ENCODE measurements at places on chromosomes 1 and 21.

DNA sequence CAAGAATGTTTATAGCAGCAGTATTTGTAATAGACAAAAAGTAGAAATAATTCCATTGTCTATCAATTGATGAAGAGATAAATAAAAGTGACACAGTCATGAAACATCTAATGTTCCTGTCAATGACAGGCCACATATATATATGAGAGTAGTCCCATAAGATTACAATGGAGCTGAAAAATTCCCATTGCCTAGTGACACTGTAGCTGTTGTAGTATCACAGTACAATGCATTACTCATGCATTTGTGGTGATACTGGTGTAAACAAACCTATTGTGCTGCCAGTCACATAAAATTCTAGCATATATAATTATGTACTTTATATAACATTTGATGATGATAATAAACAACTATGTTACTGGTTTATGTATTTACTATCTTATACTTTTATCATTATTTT is 141.9 kb upstream of the LYPLAL1 start:
- no peak for DNase-seq

GRCh38 chr1:168031198-168031597 is 94.3 kb upstream of the MPC2 start:
- DNase-seq: no peak

GRCh38 chr1:208173749-208174148 is 70.4 kb downstream of the PLXNA2 start:
- DNase-seq: no peak

DNA sequence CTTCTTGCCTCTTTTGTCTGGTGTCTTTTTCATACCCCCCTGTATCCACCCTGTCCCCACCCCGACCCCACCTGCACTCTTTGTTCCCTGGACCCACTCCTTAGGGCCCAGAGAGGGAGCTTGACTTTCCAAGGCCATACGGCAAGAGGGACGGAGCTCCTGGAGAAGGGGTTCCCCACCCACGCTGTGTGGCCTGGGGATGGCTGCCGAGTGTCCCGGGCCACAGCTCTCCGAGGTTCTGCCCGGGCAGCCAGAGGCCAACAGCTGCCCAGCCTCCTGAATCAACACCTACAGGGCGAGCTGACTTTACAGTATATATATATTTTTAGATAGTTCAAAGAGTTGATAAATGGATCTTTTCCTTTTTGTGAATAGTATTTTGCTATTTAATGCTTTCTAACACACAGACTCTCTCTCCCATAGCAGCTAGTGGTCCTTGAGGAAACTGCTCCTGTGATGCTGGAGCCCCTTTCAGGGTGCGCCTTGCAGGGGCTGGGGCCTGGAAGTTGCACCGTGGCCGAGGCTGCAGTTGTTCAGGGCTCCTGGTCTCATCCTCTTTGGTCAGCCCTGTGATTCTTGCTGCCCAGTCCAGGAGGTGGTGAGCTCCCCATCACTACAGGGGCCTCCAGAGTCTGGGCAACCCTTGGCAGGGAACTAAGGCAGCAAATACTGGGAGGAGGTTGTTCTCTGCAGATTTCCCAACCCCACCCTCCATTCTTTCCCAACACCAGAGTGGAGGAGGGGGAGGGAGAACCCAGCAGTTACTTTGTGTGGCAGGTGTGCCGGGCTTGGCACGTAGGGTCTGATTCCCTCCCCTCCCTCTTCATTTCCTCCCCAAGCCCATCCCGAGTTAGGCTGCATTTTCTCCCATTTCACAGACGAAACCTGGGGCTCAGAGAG is 321.6 kb downstream of the PTPRU start:
- DNase-seq: no peak

GRCh38 chr1:235642011-235642942 is 7.3 kb downstream of the GNG4 start:
- DNase-seq: no peak

DNA sequence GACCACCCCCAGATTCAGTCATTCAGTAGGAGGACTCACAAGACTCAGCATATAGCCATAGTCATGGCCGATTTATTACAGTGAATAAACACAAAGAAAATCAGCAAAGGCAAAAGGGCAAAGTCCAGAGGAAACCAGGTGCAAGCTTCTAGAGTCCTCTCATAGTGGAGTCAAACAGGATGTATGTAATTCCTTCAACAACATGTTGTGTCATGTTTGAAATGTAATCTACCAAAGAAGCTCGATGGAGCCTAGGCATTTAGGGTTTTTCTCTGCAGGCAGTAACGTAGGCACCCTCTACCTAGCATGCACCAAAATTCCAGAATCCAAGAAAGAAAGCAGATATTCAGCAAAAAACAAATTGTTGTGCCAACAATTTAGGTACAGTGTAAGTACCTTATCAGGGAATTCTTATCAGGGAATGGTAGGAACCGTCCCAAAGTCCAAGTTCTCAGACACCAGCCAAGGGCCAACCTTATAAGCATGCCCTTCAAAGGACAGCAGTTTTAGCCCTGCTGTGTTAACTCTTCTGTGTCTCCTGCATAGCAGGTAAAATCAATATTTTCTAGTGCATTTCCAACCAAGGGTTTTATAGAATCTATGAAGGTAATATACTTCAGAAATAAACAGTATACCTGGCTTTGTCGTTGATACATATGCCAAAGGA is 16.1 kb upstream of the SLAMF6 start:
- DNase-seq: no peak

- DNase-seq: no peak
Observed at GRCh38 chr1:211518330-211519289, 26.6 kb upstream of the RD3 start.

DNA sequence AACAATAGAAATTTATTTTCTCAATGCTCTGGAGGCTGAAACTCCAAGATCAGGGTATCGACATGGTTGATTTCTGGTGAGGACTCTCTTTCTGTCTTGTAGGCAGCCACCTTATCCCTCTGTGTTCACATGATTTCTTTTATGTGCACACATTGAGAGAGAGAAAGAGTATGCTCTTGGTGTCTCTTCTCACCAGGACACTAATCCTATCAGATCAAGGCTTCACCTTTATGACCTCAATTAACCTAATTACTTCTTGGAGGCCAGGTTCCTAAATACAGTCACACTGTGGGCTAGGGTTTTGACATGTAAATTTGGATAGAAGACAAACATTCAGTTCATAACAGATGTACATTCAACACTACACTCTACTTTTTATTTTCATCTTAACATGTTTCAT is 1094.2 kb upstream of the ADGRL2 start:
- no peak for DNase-seq

GRCh38 chr1:107494061-107494460 is 353.2 kb downstream of the NTNG1 start:
- DNase-seq: no peak

Measured in astrocyte of the cerebellum (primary cell).